ENCODE measurements at places on chromosomes 3 and 15.

DNA sequence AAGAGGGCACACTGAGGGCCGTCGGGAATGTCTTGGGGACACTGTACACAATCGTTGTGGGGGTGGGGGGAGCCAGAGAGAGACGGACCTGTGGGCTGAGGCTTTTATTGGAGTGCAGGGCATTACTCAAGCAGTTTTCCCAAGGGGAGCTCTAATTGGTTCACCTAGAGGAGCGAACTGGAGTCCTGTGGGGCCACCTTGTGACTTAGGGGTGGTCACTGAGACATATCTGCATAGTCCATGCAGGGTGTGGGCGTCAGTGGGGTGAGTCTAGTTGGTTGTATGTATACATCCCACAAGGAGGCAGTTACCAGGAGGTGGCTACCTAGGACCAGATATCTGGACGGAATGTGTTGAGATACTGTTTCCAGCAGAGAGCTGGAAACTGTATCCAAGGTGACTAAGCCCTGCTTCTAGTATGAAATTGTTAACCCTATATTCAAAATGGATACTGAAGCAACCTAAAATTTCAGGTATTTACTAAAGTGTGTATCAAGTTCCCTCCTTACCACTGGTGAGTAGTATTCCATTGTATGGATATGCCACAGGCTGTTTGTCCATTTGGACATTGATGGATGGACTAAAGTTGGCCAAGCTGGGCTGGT, 2.6 kb upstream of the PIGZ start:
- no peak for DNase-seq

GRCh38 chr3:129101370-129102138, 20.1 kb downstream of the RAB43 start:
- DNase-seq: no peak

DNA sequence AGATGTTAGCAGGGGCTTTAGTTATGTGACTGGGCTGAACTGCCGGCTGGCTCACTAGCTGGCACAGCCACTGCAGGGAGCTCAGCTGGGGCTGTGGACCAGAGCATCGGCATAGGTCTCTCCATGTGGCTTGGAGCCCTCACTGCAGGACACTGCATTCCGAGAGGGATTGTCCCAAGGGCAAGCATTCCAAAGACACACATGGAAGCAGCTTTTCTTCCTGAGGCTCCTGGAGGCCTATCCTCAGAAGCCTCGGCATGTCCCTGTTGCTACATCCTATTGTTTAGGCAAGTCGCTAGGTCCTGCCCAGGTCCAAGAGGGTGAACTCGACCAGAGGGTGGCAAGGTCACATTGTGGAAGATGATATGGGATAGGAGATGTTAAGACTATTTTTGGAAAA, 209.8 kb downstream of the PLCL2 start:
- no peak for DNase-seq

- DNase-seq: no peak
Observed at GRCh38 chr15:45401665-45402161, 23.4 kb upstream of the GATM start.

DNA sequence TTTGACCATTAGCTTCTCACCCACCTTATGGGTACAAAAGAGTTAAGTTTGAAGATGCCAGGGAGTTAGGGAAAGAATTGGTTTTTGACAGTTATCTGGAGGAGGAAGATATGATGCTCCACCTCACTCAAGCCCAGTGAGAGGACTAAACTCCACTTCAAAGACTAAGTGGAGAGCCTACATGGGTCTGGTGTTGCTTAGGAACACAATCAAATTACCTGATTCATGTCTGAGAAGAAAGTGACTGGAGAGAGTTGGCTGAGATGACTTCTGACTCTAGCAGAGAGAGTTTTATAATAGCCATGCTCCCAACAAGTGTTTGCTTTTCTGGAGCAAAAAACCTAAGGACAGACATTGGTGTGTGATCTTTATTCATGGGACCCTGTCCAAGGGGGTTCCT, 43.3 kb downstream of the SUCNR1 start:
- no peak for DNase-seq
